Posterior cingulate gyrus (tissue), 11 donors: ENCODE measurements at places on chromosomes 16 and 17.

GRCh38 chr16:59148769-59149155 lies 414.6 kb upstream of the GOT2 start:
- DNase-seq = no peak

GRCh38 chr17:57530508-57530907 lies 214.6 kb downstream of the CCDC182 start:
- DNase-seq = no peak

- peak; percentile 1 for DNase-seq
Observed at GRCh38 chr16:67245674-67246080, 1.6 kb downstream of the FHOD1 start.

DNA sequence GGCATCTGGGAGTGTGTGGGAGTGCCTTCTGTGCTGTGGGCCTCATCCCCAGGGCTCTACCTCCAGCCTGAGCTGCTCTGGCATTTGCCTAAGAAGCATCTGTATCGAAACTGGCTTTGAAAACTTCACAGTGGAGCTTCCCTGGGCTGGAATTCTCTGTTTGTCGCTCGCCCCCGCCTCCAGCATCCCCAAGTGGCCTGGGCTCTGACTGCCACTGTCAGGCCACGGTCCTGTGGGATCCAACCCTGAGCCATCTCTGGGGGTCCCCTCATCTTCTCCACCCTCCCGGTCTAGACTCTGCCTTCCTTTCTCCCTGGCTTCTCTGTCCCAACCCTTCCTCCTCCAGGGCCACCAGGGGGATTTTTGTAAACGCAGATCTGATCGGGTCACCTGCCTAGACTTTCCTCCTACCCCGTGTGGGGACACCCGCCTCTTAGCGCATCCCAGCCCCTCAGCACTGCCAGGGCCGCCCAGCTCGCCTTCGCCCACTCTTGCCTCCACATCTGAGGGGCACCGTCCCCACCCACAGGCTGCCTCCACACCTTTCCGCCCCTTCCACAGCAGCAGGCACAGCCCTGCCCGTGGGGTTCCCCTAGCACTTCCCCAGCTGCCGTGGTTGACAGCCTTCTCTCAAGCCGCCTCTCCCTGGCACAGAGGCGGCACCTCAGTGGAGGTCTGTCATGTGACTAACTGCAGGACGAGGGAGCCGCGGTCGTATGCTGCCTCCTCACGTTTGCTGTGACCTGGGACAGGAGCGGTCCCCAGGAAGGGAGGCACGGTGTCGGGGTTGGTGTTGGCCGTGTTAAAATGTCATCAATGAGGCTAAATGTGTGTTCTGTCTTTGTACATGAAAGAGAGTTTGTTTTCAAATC lies 12.0 kb downstream of the TBC1D24 start:
- DNase-seq = no peak

GRCh38 chr17:49819138-49819537 lies 28.7 kb downstream of the TAC4 start:
- DNase-seq = no peak

DNA sequence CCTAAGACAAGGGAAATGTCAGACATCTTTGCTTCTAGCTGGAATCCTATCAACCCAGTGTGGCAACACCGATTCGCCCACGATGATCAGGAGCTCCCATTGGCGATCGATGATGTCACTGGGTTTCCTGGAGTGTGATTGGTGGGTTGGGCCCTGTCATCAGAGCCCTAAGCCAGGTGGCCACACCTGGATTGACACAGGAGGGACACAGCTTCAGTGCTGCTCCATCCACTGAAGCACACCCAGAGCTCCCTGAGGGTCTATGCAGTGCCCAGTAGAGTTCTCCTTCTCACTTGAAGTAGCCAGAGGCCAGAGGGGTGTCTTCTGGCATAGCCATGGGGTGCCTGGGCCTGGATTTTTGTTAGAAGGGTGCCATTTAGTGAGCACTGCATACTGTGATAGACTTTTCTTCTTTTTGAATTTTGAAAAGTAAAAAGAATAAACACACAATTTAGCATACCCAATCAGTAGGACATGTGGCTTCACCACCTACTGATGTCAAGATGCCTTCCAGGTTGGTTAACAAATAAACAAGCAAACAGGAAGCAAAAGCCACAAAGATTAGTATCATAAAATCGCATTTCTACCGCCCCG lies 77.6 kb downstream of the CMIP start:
- no peak for DNase-seq

DNA sequence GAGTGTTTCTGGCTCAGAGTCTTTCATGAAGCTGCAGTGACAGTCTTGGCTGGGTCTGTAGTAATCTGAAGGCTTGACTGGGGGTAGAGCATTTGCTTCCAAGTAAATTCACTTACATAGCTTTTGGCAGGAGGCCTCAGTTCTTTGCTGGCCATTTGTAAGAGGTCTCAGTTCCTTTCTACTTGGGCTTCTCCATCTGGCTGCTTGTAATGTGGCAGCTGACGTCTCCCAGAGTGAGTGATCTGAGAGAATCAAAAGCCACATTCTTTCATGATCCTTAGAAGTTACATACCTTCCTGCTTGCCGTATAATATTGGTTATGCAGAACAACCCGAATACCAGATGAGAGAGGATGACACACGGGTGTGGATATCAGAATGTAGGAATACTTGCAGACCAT lies 39.8 kb downstream of the NF1 start:
- no peak for DNase-seq

DNA sequence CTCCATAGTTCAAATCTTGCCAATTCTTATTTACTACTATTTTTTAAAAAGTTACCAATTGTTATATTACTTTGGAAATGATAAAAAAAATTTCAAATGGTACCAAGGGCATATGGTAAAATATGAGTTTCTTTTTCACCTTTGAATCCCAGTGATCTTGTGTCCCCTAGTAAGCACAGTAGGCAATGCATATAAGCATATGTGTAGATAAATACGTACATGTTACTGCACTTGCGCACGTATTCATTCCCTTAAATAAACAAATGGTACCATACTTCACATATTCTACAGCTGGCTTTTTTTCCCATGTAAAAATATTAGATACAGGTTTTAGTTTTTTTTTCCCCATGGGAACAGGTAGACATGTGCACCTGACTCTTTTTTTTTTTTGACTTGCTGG lies 27.6 kb downstream of the HEATR9 start:
- no peak for DNase-seq

DNA sequence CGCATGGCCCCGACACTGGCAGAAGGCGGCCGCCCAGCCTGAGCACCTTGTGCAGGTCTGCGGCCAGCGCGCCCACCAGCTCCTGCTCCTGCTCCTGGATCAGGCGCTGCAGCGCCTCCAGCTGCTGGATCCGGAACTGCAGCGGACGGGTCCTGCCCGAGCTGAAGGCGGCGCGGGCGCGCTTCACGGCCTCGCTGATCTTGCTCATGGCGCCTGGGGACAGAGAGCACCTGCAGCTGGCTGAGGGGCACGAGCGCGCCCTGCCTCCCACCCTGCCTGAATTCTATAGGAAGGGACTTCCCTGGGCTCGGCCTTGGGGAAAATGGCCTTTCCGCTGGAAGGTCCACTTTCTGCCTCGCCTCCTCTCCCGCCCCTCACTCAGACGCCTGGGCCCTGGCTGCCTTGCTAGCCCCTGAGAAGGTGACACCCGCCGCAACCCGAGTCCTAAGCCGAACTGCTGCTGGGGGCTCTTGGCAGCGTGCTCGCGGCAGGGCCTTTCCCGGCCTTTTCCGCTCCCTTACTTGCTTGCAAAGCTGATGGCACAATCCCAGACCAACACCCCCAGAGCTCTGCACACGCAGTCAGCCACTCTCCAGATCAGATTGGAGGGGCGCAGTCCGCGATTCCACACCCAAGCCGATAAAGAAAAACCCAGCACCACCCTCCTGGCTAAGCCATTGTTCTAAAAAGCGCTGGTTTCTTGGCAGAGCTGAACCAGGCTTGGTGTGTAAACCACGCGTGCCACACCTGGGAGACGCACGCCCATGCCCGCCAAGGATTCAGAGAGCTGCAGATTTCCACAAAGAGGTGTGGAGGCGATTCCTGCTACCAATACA lies 3.0 kb downstream of the ALDH3A1 start:
- peak; percentile 99 for DNase-seq

- no peak for DNase-seq
Observed at GRCh38 chr17:8466456-8466855, 30.8 kb downstream of the NDEL1 start.

DNA sequence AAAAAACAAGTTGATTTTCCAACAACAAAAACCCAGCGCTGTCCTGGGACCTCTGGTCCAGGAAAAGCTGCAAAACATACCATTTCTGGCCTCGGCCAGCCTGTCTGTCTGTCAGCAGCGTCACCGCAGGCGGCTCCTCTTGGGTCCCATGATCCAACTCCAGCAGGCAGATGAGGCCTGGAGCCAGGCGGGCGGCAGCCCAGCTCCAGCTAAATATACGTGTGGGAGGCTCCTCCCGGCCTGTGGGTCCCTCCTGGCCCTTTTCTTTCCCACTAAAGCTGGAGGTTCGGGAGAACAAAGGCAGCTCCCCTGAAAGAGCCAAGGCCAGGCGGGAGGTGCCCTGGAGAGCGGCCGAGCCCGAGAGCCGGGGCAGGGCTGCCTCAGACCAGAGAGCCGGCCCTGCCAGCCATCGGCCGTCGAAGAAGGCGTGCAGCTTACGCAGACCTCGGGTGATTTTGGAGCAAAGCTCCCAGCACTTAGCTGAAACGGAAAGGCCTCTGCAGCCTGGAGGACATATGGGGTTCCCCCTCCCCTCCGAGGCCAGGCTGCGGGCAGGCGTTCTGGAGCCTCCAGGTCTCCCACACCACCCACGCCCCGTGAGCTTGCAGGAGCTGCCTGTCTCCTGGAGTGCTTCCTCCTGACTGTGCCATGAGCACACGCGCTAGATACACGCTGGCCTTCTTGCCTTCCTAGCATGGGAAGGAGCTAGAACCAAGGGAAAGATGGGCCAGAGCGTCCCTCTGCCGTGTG lies 19.9 kb upstream of the JPH3 start:
- no peak for DNase-seq

GRCh38 chr17:73657473-73658116 lies 13.3 kb upstream of the SDK2 start:
- peak; percentile 37 for DNase-seq

- DNase-seq = peak; percentile 90
Observed at GRCh38 chr17:7851438-7852261, 3.2 kb upstream of the TMEM88 start.

GRCh38 chr17:72439893-72440502 lies 319.2 kb downstream of the SOX9 start:
- DNase-seq = no peak

- no peak for DNase-seq
Observed at GRCh38 chr17:78977997-78978973, 1.4 kb downstream of the LGALS3BP start.

- no peak for DNase-seq
Observed at GRCh38 chr16:83913245-83913633, 14.3 kb downstream of the MLYCD start.

- no peak for DNase-seq
Observed at GRCh38 chr16:12390074-12390605, 413.5 kb downstream of the CPPED1 start.

DNA sequence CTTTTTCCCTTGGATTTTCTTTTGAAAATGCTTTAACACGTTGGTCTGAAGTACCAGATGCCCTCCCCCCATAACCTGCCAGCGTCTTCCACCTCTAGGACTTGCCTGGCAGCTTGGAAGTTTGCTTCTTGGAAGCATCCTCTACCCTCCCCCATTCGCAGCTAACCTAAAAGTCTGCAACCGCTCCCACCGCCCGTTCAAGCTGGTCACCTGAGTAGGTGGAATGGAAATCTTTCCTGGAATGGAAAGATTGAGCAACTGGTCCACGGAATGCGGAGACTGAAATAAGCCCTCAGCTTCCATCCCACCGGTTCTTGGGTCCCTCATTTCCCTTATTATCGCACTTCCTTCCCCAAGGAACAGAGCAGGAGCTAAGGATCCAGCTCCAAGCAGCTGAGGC lies 31.4 kb downstream of the HS3ST3B1 start:
- no peak for DNase-seq

DNA sequence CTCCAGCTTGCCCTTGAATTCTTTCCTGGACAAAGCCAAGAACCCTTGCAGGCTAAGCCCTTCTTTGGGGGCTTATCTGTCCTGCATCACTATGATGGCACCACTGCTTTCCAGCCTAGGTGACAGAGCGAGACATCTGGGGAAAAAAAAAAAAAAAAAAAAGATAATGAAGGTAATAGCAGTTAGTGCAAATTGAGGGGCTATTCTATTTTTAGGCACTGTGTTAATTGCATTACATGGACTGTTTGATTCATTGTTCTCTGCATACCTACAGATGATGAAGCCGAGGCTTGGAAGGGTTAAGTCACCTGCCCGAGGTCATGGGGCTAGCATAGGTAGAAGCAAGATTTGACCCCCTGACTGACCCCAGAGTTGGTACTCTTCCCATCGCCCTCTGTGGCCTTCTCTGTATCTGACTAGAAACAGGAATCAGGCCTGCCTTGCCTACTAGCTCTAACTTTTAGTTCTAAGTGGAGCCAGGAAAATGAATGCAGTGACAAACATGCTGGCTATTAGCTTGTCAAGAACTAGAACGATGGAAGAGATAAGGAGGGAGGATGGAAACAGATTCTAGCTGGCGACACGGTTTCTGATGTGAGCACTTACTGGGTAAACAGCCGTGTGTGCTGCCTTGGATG lies 312.1 kb downstream of the SNX29 start:
- DNase-seq = no peak

- DNase-seq = no peak
Observed at GRCh38 chr16:81956213-81956948, 54.9 kb downstream of the SDR42E1 start.

GRCh38 chr16:46688101-46688653 lies 801 bp downstream of the VPS35 start:
- no peak for DNase-seq

DNA sequence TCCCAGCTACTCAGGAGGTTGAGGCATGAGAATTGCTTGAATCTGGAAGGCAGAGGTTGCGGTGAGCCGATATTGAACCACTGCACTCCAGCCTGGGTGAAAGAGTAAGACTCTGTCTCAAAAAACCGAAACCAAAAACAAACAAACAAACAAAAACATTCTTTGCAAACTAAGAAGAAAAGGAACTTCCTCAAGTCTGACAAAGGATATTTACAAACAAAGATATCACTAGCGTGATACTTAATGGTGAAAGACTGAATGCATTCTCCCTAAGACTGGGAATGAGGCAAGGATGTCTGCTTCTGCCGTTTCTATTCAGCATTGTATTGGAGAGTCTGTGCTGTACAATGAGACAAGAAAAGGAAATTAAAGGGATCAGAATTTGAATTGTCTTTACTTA lies 10.5 kb upstream of the MPO start:
- no peak for DNase-seq

- no peak for DNase-seq
Observed at GRCh38 chr16:28290859-28291254, 1.5 kb upstream of the SBK1 start.

GRCh38 chr17:15260376-15261257 lies 4.5 kb downstream of the PMP22 start:
- DNase-seq = peak; percentile 79

DNA sequence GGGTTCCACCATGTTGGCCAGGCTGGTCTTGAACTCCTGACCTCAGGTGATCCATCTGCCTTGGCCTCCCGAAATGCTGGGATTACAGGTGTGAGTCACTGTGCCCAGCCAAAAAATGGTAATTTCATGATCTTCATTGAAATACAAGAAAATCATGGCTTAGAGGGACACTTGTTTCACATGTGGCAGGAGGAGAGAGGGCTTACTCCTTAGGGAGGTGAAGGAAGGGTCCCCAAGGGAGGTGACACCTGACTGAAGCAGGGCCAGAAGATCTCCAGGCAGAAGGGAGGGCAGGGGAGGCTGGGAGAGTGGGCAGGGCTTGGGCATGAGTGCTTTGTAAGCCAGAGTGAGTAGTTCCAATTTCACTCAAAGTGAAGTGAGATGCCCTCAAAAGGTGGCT lies 20.0 kb upstream of the ITGAX start:
- no peak for DNase-seq
